GF-D8 (cell line): ENCODE measurements at places on chromosomes 13 and 19.

DNA sequence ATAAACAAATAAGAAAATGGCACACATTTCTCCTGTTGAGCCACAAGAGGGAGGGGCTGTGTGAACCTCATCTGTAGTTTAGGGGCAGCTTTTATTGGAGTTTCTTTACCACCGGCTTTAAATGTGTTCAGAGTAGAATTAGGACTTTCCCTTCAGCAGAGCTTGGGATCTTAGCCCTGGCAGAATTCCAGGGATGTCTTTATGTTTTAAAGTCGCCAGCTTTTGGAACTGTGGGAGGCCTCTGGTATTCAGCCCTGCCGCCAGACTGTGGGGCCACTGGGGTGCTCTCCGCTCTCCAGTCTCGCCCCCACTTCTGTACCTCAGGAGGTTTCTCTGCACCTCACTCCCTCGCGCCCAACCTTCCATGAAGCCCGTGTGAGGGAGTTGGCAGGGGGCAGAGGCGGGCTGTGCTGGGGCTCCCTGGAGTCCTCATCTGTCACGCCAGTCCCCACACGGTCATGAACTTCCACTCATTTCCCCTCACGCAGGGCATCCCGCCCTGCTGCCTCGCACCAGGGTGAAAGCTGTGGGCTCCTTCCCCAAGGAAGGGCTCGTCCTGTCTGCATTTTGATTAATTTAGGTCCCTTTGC lies 31.5 kb downstream of the CCDC8 start:
- no peak for DNase-seq

GRCh38 chr13:97344265-97345175 lies 89.4 kb upstream of the RAP2A start:
- DNase-seq, result no peak

DNA sequence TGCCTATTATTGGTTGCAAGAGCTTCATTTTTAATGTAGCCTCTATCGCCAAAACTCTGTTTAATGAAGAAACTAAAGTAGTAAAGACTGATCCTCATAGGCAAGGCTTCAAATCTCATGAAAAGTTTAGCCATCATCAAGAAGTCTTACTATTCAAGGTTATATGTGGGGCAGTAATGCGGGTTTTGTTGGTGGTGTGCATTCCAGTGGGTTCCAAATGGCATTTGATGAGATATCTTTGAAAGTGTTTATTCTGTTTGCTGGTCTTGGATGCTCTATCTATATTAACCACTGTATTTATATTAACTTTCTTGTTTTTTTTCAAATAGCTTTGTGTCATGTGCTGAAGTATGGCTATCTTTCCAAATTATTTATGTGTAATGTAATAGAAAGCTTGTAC lies 72.2 kb downstream of the SERTM1 start:
- DNase-seq, result no peak

DNA sequence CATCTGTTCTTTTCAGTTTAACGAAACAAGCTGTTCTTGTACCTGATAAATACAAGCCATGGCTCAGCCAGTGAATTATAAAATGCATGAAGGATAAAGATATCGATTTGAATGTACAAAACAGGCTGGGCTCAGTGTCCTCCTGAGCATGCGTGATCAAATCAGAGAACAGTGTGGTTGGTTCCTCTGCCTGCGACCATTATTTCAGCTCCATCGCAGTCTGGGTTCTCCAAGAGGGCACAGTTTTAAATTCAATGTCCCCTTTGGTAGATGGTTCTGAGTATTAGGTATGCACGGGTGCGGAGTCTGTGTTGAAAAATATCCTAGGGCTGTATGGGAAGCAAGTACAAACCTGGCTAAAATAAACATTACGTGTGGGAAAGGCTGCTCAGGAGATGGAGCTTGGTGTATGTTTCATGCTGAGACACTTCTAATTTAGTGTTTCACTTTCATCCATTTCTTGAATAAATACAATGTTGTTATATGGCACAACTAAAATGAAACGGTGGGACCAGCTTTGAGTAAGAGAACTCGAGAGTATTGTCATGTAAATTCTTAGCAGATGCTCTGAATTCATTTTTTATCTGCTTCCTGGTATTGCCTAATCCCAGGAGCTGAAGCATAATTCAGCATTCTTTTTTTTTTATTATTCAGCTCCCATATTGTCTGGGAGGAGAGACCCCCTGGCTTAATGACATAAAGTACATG lies 458.7 kb downstream of the MYO16 start:
- DNase-seq, result no peak

DNA sequence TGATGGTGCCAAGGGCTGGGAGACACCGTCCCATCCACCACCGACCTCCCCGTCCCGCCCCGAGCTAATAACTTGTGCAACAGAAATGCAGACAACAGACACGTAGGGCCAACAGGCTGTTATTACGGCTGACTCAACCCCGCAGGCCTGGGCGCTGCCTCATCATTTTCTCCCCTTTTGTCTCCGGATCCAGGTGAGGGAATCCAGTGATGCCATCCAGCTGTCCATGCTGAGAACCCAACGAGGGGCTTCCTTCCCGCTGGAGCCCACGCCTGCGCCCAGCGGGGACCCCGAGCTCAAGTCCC lies 6.4 kb upstream of the DIRAS1 start:
- DNase-seq, result no peak

DNA sequence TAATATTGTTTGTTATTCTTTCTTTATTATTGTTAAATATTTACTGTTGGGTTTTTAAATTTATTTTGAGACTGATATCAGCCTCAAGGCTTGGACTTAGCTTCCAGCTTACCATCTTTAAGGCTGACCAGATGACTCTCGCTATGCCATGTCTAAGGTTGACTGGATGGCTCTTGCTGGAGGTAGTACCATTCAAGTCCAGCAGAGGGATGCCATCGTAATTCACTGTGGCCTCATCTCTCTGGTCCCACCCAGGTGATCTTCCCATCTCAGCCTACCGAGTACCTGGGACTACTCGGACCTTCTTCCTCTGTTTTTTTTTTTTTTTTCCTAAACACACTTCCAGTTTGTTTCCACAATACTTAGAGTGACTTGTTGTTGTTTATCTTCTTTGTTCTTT lies 41.7 kb upstream of the ZNF91 start:
- no peak for DNase-seq

- DNase-seq, result no peak
Observed at GRCh38 chr19:1285737-1286360, at the start of gene EFNA2. EFNA2 (plus strand) TSS chr19:1285873; CDS start chr19:1286169, 296 bp downstream.

DNA sequence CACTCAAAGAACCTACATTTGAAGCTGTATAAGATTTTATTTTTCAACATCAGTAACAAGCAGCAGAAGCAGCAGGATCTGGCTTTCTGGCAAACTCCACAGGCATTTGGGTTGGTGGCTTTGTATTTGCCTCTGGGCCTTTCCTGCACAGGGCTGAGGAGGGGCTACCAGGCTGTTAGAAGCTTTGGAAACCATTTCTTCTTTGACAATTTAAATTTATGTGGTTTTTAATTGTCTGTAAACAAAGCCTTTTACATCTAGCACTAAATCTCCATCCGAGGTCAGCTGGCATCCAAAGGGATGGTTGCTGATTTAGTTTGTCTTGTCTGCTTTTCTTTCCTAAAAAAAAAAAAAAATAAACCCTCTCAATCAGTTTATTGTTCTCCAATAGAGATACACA lies 127.5 kb upstream of the OBI1 start:
- DNase-seq, result no peak

DNA sequence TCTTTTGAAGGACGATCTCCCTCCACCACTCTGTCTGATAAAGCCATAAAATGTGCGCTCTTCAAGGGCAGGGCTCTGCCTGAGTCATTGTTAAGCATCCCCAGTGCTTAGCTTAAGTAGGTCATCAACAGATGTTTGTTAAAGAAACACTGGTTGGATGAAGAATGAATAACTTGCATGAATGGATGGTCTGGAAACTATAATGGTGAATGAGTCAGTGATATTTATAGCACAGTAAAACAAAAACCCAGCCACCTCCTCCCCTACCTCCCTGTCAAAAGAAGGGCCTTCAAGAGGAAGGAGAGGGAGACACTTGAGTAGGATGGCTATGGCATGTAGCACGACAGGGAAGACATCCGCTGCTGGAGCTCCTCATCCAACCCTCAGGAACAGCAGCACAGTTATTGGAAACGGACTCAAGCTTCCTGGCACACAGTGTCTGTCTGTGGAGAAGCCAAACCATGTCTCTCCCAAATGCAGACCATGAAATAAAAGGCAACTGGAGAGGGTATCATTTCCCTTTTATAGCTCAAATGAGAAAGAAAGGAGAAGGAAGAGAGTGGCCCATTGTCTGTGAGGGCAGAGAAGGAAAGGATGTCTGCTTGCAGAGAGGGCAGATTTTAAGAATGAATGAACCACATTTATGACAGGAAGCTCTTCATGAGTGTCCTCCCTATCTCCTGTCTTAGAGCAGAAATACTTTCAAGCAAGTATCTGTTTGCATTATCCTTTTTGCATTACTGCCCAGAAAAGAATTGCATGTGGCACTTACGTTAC lies 183.5 kb upstream of the UBL3 start:
- no peak for DNase-seq

DNA sequence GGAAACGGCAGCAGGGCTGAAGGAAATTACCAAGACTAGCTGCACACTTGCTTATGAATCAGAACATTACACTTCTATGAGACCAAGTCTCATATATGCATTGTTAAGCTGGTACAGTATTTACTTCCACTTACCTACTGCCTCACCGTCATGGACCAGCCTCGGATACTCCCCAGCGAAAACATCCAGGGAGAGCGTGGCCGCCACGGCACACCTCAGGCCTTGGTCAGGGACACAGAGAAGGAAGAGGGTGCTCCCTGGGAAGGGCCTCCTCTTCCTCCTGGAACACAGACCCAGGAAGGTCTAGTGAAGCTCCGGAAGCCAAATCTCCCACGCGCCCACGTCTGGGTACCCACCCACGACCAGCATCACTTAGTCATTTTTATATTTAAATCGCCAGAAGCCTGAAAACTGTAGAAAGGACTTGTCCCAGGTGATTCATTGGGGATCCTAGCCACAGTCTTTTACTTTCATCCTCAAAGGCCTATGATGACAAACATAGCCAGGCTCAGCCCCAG lies 24.4 kb upstream of the MTIF3 start:
- no peak for DNase-seq

GRCh38 chr19:35901854-35902661 lies at the start of gene HCST:
HCST (plus strand) TSS chr19:35902529; CDS start chr19:35902594, 65 bp downstream.
- DNase-seq, result peak; percentile 71

- DNase-seq, result no peak
Observed at GRCh38 chr13:64529874-64530485, 2700.2 kb downstream of the PCDH9 start.

- no peak for DNase-seq
Observed at GRCh38 chr19:56750658-56751057, 79.1 kb upstream of the ZNF835 start.

DNA sequence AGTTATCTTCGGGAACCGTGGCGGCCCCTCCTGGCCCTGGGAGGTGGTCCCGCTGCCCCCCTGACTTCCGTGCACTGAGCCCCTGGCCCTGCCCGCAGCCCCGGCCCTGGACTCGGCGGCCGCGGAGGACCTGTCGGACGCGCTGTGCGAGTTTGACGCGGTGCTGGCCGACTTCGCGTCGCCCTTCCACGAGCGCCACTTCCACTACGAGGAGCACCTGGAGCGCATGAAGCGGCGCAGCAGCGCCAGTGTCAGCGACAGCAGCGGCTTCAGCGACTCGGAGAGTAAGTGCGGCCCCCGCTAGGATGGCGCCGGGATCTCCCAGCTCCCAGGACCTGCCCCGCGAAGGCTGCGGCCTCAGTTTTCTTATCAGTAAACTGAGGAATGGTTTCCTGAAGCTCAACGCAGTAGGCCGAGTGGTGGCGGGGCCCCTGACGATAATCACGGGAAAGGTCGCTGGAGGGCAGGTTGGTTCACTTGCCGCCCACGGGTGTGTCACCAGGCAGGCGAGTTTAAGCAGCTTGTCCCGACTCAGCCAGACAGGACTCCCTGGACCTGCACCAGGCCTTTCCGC lies 924 bp downstream of the RGCC start:
- no peak for DNase-seq

DNA sequence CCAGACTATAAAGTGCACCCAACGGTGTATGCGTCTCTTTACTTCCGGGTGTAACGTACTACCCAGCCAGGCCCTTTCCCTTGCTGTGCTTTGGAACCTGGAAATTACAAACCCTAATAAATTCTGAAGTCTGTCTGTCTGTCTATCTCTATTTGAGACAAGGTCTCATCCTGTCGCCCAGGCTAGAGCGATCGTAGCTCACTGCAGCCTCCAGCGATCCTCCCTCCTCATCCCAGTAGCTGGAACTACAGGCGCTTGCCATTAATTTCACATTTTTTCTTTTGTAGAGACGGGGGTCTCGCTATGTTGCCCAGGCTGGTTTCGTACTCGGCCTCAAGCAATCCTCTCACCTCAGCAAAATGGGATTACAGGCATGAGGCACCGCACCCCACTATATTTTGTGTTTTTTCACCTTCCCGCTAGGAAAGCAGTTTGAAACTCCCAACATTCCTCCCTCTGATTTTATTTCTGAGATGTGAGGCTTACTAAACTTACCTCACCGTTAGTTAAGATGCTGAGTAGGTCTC lies 469 bp upstream of the RNF6 start:
- DNase-seq, result no peak

DNA sequence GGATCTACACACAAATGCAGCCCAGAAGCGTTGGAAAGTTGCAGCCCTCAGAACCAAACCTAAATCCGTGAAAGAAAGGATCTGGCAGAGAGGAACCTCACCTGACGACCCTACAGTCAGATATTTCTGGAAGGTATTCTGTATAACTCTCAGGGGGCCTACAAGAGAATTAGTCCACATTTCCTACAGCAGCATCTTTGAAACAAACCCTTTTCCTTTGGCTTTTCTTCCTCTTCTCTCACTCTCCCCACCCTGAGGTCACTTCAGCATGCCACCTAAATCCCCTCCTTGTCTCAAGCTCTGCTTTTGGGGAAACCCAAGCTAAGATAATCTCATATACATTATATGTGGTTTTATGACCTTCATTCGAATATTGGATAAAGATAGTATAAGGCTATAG lies 719.0 kb upstream of the MIR17HG start:
- no peak for DNase-seq

DNA sequence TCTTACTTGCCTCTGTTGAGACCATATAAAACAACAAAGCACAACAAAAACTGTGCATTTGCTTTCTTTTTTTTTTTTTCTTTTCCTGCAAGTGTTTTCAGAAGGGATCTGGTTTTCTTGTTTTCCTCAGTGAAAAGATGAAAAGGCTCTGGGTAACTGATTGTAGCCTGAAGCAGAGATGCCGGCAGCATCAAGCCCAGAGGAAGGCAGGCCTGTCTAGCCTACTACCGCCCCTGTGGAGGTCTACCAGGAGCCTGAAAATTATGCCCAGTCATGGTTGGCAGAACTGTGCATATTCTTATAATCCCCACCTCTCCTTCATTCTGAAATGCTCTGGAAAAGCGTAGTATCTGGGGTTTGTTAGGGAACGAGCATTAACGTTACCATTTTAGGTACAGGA lies 32.6 kb upstream of the MEDAG start:
- DNase-seq, result no peak

- peak; percentile 43 for DNase-seq
Observed at GRCh38 chr19:23774524-23774971, 15.9 kb upstream of the ZNF681 start.

GRCh38 chr13:20121159-20121525 lies 39.7 kb downstream of the GJA3 start:
- no peak for DNase-seq
